Small intestine (tissue), 16 donors: ENCODE measurements at places on chromosomes 4 and X.

GRCh38 chr4:11139871-11140270, 288.8 kb downstream of the HS3ST1 start:
- DNase-seq = no peak

- no peak for DNase-seq
Observed at GRCh38 chr4:102585329-102585728, 84.2 kb downstream of the NFKB1 start.

- no peak for DNase-seq
Observed at GRCh38 chr4:182074810-182075209, 168.4 kb upstream of the TENM3 start.

DNA sequence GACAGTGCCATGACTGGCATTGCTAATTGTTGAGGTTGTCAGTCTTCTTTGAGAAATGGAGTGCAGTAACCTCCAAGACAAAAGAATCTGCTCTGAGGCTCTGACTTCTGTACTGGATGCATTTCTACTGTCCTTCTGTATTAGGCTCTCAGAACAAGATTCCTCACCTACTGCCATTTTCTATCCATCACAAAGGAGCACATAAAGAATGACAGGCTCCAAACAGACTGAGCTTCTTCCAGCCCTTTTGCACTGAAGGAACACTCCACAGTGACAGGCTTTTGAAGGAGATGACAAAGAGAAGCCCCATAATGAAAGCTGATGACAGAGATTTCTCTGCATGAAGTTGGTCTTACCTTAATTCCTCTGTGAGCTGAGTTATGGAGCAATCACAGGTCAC, 162.2 kb downstream of the PCDH19 start:
- DNase-seq = no peak

DNA sequence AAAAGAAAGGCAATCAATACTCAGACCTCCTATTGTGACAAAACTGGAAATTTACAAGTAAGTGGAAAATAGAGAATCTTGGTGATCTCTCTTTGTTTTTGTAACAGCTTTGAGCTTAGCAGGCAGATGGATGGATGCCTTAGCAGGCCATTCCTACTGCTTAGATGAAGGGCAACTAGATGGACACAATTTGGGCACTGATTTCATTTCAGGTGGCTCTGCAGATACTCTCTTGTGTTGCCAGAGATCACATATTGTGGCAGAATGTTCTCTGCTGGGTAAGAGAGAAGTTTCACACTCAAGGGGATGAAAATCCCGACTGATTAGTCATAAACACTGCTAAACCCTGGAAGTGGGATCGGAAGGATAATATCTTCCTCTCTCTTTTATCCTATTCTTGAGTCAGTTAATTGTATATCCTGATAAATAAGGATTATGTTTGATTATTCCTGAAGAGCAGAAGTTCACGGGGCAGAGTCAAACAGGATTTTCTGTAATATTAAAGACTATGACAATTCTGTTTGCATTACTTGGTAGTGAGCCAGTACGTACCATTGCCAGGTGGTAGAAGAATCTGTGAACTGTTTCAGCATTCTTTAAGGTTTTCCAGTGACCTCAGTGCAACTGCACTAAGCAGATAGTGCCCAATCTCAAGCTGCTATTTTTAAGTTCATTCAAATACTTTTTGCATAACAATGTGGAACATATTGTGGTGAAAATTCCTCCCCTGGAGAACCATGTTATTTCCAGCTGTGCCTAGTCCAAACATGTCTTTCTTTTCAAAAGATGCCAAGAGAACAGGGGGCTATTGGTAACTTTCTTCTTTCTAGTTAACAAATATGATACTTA, 974.3 kb downstream of the FSTL5 start:
- no peak for DNase-seq
